CD8-positive, alpha-beta T cell (primary cell): ENCODE measurements at places on chromosomes 2 and 18.

GRCh38 chr18:9428301-9428706, 47.0 kb upstream of the RALBP1 start:
- DNase-seq = no peak

- DNase-seq = no peak
Observed at GRCh38 chr18:59516356-59517155, 157.5 kb upstream of the LMAN1 start.

DNA sequence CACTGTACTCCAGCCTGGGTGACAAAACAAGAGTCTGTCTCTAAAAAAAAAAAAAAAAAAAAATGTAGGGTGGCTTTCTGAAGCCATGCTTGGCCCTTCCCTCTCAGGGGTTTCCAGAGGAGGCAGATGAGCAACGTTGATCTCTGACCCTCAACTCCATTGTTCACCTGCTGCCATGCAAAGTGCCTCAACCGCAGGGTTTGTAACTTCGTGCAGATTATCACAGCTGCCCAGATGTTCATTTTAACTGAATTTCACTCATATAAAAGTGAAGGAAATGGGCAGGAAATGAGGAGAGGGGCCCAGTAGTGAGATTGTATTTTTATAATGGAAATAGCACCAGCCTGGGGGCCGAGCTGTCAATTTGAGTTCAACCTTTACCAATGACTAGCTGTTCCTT, 14.9 kb upstream of the B3GNT2 start:
- no peak for DNase-seq

- no peak for DNase-seq
Observed at GRCh38 chr2:227482638-227483340, 10.8 kb downstream of the AGFG1 start.

DNA sequence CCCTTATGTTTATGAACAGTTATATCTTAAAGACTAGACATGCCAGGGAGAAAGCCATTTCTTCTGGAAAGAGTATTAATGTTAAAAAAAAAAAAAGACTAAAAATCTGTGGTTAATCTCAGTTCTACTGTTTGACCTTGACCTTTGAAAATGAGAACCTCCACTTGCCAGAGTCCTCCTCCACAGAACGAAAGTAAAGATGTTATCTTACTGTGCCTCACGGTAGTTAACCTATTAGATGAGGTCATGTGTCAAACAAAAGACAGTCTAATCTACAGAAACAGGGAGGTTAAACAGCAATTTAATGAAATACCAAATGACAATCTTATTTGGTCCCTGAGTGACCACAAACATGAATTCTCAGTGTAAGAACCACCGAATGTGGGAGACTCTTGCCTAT, 51.2 kb downstream of the SLC14A2 start:
- DNase-seq = no peak

- DNase-seq = no peak
Observed at GRCh38 chr2:45074713-45075112, 65.5 kb upstream of the SIX2 start.

GRCh38 chr18:62164855-62165487, 21.9 kb downstream of the PIGN start:
- DNase-seq = no peak

DNA sequence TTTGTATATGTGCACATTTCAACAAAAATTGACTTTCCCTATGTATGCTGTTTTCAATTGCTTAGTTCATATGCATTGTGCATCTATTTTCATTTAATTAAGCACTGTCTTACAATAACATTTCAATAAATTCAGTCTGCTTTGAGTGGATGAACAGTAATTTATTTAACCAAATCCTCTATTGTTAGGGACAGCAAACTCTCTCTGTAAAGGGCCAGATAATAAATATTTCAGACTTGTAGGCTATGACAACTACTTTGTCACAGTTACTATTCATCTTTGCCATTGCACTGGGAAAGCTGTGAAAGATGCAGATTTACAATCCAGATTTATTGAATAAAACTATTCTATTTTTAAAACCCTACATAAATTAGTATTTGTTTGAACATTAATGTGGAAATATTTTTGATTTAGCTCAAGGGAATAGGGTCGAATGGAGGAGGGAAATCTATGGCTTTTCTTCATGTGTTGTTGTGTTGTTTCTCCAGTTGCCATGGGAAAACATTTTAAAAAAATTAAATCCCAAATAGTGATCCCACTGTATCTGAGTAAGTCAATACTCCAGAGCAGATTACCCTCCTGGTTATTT, 14.2 kb upstream of the RAB27B start:
- no peak for DNase-seq

- DNase-seq = no peak
Observed at GRCh38 chr18:26422472-26423162, 125.7 kb downstream of the KCTD1 start.

GRCh38 chr2:137379186-137379585, 585.1 kb upstream of the HNMT start:
- DNase-seq = no peak

- no peak for DNase-seq
Observed at GRCh38 chr2:5946225-5947115, 254.3 kb downstream of the SOX11 start.

- no peak for DNase-seq
Observed at GRCh38 chr2:154433010-154433409, 265.5 kb upstream of the KCNJ3 start.
